ENCODE measurements at places on chromosomes 7 and 10. TPM values are rescaled to one million over a fixed set of nuclear protein-coding genes. Genes with fewer than 3 reads are reported as not detected.

The ZNF25 gene
- 1.5 TPM for total RNA-seq

The MNX1 gene
- total RNA-seq = 36.5 TPM

The FOXP2 gene
- total RNA-seq = not detected

The MYOZ1 gene
- total RNA-seq = 0.35 TPM

The MORN4 gene
- 9.7 TPM for total RNA-seq

The C10orf120 gene
- total RNA-seq = not detected

The SLC18A3 gene
- total RNA-seq = not detected

The C1GALT1 gene
- total RNA-seq = 52.2 TPM

The CREB5 gene
- total RNA-seq = 9.1 TPM

The CLDN4 gene
- total RNA-seq = 249 TPM

The DOCK1 gene
- 83.5 TPM for total RNA-seq

DNA sequence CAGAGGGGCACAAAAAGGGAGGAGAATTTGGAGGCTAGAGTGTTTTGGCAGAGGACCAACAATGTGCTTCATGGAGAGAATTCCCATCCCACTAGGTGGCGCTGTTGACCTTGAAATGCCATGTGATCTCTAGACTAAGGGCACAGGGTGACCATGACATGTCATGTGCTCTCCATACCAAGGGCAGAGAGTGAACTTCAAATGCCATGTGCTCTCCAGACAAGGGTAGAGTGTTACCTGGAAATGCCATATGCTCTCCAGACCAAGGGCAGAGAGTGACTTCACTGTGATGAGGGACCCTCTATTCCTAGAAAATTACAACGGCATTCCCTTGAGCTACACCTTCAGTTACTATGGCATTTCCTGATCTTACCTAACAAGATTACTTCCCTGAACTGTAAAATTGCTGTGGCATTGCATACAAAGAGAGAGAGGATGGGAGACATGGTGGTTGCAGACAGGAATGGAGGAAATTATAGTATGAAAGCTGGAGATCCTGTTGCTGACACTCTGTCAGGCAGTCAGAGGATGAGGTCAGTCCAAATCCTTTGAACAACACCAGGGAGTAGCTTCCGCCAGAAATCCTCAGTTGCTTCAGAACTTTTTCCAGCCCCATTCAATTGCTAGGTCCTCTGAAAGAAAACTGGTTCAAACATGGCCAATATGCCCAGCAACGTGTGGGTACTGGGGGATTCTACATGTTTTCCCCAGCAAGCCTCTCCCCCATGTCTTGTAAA lies 60.9 kb upstream of the ACSM6 start:
- H3K36me3 ChIP-seq = peaks cover 1% of the 10 kb centered on the region
- no peaks in the 10 kb centered on the region for H3K27me3 ChIP-seq
- H3K4me3 ChIP-seq = no peak overlapping the region
- peaks cover 22% of the 10 kb centered on the region for H3K4me1 ChIP-seq

- H3K4me1 ChIP-seq = no peaks in the 10 kb centered on the region
- H3K4me3 ChIP-seq = no peak overlapping the region
- no peaks in the 10 kb centered on the region for H3K27me3 ChIP-seq
Observed at GRCh38 chr7:122602800-122603199, 96.1 kb downstream of the RNF133 start.

DNA sequence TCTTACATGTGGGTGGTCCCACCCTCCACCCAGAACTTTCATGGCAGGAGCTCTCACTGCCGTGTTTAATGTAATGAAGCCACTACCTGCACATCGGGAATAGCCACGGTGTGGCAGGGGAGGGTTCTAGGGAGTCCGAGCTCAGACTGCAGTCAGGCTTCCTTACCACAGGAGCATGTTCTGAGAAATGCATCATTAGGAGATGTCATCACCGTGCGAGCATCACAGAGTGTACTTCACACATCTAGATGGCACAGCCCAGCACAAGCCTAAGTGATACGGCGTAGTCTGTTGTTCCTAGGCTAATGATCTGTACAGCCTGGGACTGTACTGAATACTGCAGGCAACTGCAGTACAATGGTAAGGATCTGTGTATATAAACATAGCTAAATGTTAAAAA lies 153.0 kb upstream of the LANCL2 start:
- H3K27me3 ChIP-seq = no peaks in the 10 kb centered on the region
- no peaks in the 10 kb centered on the region for H3K36me3 ChIP-seq
- peaks cover 11% of the 10 kb centered on the region for H3K4me1 ChIP-seq
- no peak overlapping the region for H3K27ac ChIP-seq
- H3K4me3 ChIP-seq = no peak overlapping the region
- no peak for DNase-seq

- DNase-seq = no peak
- no peaks in the 10 kb centered on the region for H3K4me1 ChIP-seq
- H3K27ac ChIP-seq = no peak overlapping the region
- no peaks in the 10 kb centered on the region for H3K36me3 ChIP-seq
- H3K27me3 ChIP-seq = no peaks in the 10 kb centered on the region
Observed at GRCh38 chr7:108947526-108947925, 377.9 kb downstream of the DNAJB9 start.

GRCh38 chr10:2777666-2778355 lies 289.5 kb upstream of the PFKP start:
- peaks cover 6% of the 10 kb centered on the region for H3K27me3 ChIP-seq
- H3K36me3 ChIP-seq = no peaks in the 10 kb centered on the region
- DNase-seq = no peak
- H3K27ac ChIP-seq = no peak overlapping the region
- no peaks in the 10 kb centered on the region for H3K4me1 ChIP-seq
- no peak overlapping the region for H3K4me3 ChIP-seq

- H3K27ac ChIP-seq = no peak overlapping the region
- H3K4me1 ChIP-seq = peaks cover 12% of the 10 kb centered on the region
- H3K27me3 ChIP-seq = no peaks in the 10 kb centered on the region
- H3K4me3 ChIP-seq = no peak overlapping the region
- no peak for DNase-seq
- H3K36me3 ChIP-seq = no peaks in the 10 kb centered on the region
Observed at GRCh38 chr10:127227027-127227426, 30.6 kb upstream of the INSYN2A start.

GRCh38 chr10:101007915-101008822 lies 8.6 kb downstream of the LZTS2 start:
- H3K27me3 ChIP-seq = no peaks in the 10 kb centered on the region
- DNase-seq = no peak
- no peak overlapping the region for H3K27ac ChIP-seq
- H3K36me3 ChIP-seq = peaks cover 2% of the 10 kb centered on the region
- no peaks in the 10 kb centered on the region for H3K4me1 ChIP-seq

DNA sequence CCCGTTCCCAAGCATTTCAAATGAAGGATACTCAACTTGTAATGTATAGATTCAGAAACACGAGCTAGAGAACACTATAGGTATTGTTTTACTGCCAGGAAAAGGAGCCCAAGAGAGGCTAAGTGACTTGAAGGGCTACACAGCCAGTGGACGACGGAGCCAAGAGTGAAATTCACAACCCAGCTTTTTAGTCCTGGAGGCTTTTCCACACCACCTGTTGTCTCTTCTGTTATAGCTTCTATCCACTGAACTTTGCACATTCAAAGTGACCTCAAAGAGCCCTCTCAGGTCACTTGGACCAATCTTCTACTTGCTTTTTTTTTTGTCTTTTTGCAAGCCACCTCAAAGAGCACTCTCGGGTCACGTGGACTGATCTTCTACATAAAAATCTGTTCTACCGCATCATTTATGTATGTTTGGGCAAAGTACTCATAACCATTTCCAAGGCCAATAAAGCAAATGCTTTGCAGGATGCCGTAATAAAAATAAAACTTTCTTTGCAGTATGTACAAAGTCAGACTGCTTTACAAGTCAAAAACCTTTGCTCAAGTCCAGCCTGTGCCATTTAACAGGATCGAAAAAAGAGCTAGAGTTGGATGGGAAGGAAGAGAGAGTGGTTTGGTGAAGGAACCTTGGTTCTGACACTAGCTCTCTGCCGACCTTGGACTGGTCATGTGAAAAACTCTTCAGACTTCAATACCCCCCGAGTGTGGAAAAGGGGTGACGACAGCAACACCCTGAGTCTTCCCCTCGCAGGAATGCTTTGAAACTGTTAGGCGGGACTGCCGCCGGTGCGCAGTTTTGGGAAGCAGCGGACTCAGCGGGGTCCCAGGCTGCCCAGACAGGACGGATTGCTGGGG lies 821 bp downstream of the SLC35B4 start:
- no peaks in the 10 kb centered on the region for H3K36me3 ChIP-seq
- H3K27ac ChIP-seq = no peak overlapping the region
- no peaks in the 10 kb centered on the region for H3K4me1 ChIP-seq
- H3K27me3 ChIP-seq = no peaks in the 10 kb centered on the region
- H3K4me3 ChIP-seq = peak overlapping the region; percentile 78

GRCh38 chr7:19971956-19972355 lies 198.5 kb upstream of the TMEM196 start:
- peaks cover 44% of the 10 kb centered on the region for H3K4me1 ChIP-seq
- no peak overlapping the region for H3K27ac ChIP-seq
- no peaks in the 10 kb centered on the region for H3K36me3 ChIP-seq

DNA sequence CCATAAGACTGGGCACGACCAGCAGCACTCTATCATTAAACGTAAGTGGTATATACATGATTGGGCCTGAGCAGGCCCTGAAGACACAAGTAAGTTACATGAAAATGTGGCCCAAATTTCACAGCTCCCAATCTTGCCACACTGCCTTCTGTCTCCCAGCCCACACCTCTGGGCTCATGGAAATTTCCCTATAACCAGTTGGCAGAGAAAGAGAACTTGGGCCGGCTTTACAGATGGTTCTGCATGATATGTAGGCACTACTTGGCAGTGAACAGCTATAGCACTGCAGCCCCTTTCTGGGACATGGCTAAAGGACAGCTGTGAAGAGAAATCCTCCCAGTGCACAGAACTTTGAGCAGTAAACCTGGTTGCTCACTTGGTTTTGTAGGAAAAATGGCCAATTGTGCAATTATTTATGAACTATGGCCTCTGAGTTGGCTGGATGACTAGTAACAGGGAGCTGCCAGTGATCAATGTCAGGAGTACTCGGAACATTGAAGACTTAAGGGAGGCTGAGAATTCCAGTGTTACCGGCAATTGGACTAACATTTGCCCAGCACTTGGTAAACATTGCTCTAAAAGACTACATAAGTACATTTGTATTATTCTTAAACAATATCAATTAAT lies 1006.6 kb upstream of the LRRN3 start:
- H3K27me3 ChIP-seq = no peaks in the 10 kb centered on the region
- H3K36me3 ChIP-seq = no peaks in the 10 kb centered on the region
- DNase-seq = no peak
- no peak overlapping the region for H3K4me3 ChIP-seq

DNA sequence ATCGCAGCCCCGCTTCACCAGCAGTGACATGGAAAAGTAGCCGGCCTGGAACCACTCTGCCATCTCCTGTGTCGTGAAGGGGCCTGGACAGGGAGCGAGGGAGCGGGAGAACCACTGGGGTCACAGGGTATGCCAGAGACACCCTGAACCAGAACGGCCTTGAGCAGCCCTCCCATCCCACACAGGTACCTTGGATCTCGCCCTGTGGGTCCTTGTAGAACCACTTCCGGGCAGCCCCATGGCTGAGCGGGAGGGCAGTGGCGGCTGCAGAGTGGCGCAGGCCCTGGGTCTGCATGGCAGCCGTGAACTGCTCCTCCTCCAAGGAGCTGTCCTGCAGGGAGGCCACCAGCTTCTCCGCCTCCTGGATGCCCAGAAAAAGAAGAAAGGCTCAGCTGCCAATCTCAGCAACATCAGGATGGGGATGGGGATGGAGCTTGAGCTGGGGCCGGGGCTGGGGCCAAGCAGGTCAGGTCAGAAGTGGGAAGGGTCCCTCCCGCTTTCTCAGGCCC lies 9.5 kb downstream of the GIGYF1 start:
- H3K27ac ChIP-seq = no peak overlapping the region
- peaks cover 5% of the 10 kb centered on the region for H3K36me3 ChIP-seq
- H3K4me3 ChIP-seq = no peak overlapping the region
- H3K4me1 ChIP-seq = no peaks in the 10 kb centered on the region

- peak overlapping the region; percentile 98 for H3K27ac ChIP-seq
- peak overlapping the region; percentile 57 for H3K4me3 ChIP-seq
- peaks cover 1% of the 10 kb centered on the region for H3K36me3 ChIP-seq
- H3K27me3 ChIP-seq = no peaks in the 10 kb centered on the region
Observed at GRCh38 chr7:141737118-141737835, 881 bp upstream of the SSBP1 start.

GRCh38 chr10:70295321-70295720 lies 11.5 kb upstream of the NPFFR1 start:
- H3K27ac ChIP-seq = no peak overlapping the region
- H3K27me3 ChIP-seq = no peaks in the 10 kb centered on the region
- H3K4me1 ChIP-seq = peaks cover 9% of the 10 kb centered on the region
- no peaks in the 10 kb centered on the region for H3K36me3 ChIP-seq

GRCh38 chr10:123836418-123837145 lies 55.0 kb downstream of the CPXM2 start:
- no peaks in the 10 kb centered on the region for H3K27me3 ChIP-seq
- no peaks in the 10 kb centered on the region for H3K4me1 ChIP-seq
- DNase-seq = no peak
- no peaks in the 10 kb centered on the region for H3K36me3 ChIP-seq
- no peak overlapping the region for H3K4me3 ChIP-seq
- H3K27ac ChIP-seq = no peak overlapping the region

Data from Caco-2 (cell line).